T-helper 17 cell (primary cell): ENCODE measurements at places on chromosomes 6 and 20.

GRCh38 chr6:56491606-56492328 lies 150.9 kb downstream of the DST start:
- no peak for DNase-seq

DNA sequence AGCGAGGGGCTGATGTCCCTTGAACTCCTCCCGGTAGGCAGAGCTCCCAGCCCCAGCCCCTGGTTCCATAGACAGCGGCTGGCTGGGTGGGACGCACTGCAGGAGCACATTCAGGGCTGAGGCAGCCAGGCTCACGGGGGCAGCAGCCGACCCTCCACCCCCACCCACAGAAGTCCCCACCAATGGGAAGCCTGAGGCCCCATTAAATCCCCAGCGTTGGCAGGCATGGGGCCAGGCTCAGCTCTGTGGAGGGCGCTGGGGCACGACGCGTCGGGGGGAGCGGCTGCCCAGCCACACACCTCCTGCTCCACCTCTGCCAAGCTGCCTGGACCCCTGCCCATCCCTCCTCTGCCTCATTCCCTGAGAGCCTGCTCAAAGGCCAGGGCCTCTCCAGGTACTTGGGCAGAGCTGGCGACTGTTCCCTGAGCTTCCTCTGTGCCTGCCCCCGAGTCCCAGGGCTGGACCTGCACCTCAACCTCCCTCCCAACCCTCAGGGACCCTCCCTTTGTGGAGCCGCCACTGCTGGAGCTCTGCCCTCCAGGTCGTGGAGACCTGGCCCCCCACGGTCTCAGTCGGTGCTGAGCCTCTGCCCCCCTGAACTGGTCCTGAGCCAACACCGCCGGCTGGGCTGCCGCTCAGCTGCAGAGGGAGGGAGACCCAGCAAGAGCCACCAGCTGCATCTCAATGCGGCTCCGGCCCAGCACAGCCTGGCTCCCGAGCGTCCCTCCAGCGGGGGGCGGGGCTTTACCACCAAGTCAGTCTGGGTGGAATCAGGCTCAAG lies 9.1 kb downstream of the CHRNA4 start:
- no peak for DNase-seq

GRCh38 chr20:35503281-35503680 lies 26.2 kb downstream of the C20orf173 start:
- DNase-seq: no peak

- DNase-seq: no peak
Observed at GRCh38 chr20:63915471-63915870, 20.5 kb downstream of the DNAJC5 start.

DNA sequence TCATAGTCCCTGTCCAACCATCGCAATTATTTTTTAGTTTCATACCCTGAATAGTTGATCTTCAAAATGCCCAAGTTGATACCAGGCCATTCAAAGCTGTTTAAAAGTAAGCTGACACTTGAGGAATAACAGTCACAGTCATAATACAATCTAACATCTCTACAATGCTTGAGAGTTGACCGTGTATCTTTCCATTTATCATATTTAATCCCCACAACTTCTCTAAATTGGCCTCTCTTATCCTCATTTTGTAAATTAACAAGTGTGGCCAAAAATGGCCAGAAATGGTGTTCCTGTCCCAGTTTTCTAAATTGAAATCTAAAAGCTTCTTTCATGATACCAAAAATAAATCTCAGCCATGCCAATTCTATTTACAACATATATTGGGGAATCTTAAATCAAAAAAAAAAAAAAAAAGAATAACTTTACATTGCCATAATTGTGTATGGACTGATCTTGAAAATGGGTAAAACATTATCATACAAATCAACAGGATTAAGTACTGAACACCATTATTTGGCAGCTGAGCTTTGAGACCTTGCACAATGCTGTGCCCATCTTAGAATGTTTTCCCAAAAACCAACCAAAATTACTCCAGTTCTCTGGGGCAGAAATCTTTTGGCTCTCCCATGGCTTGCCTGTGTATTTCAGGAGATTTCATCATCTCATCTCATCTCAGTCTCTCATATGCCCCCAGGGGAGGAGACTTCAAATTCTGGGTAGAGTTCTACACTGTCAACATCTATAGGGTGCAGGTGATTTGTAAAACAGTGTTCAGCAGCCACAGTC lies 448.7 kb upstream of the JARID2 start:
- DNase-seq: no peak

- DNase-seq: no peak
Observed at GRCh38 chr6:71585472-71585871, 296.9 kb downstream of the OGFRL1 start.

GRCh38 chr6:112289038-112289566 lies 34.7 kb upstream of the LAMA4 start:
- no peak for DNase-seq

GRCh38 chr6:18207438-18207837 lies 52.2 kb downstream of the KDM1B start:
- no peak for DNase-seq

DNA sequence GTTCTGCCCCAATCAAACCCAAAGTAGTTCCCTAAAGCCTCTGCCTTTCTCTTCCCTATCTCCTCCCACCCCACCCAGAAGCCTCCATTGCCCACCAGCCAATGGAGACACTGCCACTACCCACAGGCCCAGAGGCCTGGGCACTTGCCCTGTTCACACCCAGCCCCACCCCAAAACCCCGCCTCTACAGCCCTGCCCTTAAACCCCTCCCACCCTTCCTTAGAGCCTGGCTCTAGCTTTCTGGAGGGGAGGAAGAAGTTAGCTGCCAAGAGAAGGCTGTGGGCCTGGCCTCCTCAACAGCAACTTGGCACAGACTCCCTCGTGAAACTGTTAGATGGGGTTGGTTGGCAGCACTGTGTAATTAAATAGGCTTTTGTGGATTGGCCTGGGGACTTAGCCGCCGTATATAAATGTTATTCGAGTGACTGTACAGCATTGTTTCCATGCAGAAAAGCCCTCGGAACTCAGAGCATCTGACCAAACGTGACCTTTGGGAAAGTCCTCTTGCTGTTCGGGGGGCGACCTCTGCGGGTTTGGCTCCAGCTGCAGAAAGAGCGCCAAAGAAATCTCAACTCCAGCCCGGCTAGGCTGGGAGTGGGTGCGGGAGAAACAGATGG lies 31.4 kb downstream of the COL11A2 start:
- DNase-seq: no peak

DNA sequence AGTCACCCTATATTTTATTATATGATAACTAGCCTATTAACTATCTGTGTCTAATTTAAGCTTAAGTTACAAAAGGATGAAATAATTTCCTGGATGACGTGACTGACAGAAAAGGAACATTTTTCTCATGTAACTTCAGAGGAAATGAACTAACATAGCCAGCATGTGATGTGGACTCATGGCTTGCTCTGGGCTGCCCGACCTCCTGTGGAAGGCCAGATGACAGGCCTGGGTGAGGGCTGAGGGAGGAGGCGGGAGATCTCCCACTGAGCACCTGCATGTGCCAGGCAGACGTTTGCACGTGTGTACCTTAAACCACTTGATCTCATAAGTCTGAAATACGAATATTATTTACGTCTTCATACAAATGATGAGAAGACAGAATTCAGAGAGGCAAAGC lies 321.1 kb downstream of the SYNE1 start:
- DNase-seq: no peak

DNA sequence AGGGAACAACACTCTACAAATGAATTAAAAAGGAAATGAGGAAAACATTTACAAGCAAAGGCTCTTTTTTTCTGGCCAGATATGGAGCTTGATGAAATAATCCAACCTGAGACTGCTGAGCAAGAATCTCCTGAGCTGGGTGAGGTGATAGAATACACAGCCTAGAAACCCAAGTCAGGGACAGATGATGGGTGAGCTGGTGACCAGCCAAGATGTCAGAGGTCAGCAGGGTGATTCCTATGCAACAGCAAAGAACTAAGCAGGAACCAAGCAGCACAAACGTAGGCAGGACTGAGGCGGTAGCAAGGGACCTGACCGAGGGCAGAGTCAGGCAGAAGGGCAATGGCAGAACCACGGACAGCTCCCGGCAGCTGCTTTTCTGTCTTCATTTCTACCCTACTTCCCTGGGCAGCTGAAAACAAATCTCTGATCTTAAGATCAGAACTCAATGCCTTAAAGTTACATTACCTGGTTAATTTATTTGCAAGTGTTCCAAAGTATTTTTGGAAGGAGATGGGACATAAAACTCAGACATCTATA lies 75.1 kb downstream of the CDC40 start:
- no peak for DNase-seq

DNA sequence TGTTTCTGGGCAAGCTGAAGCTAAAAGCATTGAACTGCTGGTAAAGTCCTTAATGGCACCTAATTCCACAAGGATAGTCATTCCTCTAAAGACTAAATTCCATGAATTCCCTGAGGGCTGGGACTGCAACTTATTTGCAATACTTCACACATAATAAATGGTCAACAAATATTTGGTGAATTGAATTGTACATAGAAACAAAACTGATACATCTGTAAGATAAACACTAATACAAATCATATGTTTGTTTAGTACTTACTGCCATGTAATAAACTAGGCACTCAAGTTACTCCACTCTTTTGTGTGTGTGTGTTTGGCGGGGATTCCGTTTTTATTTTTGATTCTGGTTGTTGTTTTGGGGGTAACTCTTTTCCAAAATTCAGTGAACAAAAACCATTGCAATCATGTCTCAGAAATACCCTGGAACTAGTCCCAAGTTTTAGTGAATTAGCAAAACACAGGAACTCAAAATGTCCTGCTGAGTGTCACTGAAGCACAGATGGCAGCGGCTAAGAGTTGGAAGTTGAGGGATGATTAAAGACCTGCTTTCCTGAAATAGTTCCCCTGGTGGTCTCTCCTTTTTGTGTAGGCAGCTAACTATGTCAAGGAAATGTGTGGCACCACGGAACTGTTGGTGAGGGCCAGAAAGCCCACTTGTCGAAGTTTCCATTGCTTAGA lies 74.8 kb upstream of the SNRPB2 start:
- DNase-seq: no peak

- no peak for DNase-seq
Observed at GRCh38 chr6:37432590-37432915, 468 bp upstream of the CMTR1 start.

GRCh38 chr6:170279426-170279825 lies 11.5 kb downstream of the DLL1 start:
- no peak for DNase-seq

DNA sequence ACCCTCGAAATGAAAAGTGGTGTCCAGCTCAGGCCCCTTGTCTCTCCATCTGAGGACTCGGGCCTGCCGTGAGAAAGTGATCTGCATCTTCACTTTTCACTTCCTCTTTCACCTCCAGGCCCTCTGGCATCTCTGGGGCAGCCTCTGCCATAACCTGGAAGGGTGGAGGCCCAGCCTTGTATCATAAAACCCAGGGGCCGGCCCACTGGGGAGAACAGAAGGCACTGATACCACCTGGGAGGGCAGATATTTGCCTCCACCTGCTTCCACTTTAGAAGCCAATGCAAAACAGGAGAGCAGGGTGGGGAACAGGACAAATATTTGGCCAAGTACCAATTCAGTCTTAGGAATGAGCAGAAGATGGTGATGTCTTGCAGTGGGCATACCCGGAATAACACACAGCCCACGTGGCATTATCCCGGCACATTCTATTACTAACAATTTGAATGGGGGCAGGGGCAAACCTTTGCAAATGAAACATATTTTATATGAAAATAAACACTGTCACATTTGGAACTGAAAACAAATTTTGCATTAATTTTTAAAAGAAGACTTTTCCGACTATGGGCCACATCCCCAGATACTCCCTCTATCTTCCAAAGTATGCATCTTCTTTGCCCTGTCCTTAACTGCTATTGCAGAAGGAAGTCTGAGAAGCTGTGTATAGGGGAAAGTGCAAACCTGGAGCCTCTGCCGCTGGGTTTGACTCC lies 69.2 kb upstream of the TBC1D7 start:
- DNase-seq: no peak

DNA sequence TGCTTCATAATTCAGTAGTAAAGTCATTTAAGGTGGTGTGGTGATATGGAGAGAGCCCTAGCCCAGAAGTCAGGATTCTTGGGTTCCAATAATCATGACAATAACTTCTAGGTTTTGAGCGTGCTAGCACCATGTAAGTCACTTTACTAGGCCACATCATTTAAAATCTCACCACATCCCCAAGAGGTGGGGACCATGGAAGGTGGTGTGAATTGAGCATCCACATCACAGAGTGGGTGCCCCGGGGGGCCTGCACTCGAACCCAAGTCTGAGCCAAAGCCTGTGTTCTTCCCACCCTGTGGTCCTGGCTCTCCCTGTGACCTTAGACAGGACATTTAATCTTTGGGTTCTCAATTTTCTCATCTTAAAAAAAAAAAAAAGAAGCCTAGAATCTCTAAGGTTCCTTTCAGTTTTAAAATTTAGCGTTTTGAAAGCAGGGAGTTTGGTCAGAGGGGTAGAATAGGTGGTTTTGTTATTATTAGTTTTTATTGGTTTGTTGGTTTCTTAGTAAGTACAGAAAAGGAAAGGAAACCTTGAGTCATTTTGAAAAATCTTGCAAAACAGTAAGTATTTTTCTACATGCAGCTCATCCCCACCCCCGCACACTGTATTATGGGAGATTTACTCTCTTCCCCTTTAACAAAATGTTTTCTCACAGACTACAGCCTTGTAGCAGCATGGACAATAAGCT lies 26.4 kb downstream of the ARMC2 start:
- DNase-seq: no peak

DNA sequence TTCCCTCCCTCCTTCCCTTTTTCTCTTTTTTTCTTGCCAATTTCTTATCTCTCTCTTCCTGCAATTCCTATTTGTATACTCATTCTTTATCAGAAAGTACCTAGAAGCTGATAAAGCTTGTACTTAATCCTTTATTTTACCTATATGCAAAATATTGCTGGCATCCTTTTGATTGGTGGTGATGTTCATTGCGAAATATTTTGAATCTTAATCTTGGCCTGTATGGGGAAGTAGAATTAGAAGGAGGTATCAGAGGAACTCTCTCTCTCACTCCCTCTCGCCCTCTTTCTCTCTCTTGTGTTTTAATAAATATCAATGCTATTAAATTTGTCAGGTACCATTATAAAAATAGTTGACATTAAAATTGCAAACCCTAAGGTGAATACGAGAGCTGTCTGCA lies 52.8 kb downstream of the UST start:
- DNase-seq: no peak

- DNase-seq: no peak
Observed at GRCh38 chr6:72876256-72876655, 254.4 kb downstream of the KCNQ5 start.

- DNase-seq: no peak
Observed at GRCh38 chr6:43522547-43523261, 5.8 kb downstream of the POLR1C start.

DNA sequence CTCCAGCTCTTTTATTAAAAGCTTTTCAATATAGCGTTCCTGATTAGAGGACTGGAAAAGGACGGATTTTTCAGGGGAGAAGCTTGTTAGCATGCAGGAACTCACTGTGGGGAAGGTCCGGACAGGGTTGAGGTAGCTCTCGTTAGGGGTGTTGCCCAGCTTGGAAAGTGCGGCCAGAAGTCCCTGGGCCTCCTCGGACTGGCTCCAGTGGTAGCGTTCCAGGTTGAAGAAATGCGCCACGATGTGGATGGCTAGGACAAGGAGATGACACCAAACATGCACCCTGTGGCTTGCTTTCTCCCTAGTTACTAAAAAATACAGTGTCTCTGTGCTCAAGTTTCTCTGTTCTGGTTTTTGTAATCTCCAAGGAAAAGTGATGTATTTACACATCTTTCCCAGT lies 12.5 kb downstream of the NOX3 start:
- no peak for DNase-seq

GRCh38 chr6:44539701-44540355 lies 152.3 kb downstream of the CDC5L start:
- DNase-seq: no peak
